Activated T-cell treated with anti-CD3 and anti-CD28 coated beads for 1 hour (primary cell): ENCODE measurements at places on chromosomes 5 and 9.

- DNase-seq: no peak
Measured at GRCh38 chr5:1808439-1808838, 7.2 kb downstream of the NDUFS6 start.

DNA sequence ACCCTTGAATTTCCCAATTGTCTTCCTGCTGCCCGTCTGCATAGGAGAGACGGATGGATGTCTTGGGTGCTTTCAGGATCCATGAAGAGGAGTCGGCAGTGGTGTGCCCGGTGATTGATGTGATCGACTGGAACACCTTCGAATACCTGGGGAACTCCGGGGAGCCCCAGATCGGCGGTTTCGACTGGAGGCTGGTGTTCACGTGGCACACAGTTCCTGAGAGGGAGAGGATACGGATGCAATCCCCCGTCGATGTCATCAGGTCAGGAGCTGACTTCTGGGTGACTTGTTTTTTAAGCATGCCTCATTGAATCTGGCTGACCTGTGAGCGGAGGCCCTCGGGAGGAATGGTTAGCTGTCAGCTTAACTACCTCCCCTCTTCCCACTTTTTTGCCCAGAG lies 24.2 kb downstream of the GALNT12 start:
- DNase-seq: no peak

DNA sequence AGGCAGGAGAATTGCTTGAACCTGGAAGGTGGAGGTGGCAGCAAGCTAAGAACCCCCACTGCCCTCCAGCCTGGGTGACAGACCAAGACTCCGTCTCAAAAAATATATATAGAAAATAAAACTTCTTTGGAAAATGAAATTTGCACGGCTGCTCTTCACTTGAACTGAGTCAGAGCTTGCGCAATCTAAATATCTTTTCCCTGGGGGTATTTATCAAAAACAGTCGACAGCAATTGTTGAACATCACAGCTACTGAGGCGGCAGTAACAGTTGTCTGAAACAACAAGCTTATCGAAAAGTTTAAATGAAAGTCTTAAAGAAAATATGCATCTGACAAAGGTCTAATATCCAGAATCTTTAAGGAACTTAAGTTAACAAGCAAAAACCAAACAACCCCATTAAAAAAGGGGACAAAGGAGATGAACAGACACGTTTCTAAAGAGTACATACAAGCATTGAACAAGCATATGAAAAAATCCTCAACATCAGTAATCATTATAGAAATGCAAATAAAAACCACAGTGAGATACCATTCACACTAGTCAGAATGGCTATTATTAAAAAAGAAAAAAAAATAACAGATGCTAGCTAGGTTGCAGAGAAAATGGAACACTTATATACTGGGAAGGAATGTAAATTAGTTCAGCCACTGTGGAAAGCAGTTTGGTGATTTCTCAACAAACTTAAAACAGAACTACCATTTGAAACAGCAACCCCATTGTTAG lies 153.6 kb upstream of the CDH9 start:
- no peak for DNase-seq

- DNase-seq: no peak
Measured at GRCh38 chr5:132812781-132813598, at the start of gene SOWAHA. Gene SOWAHA (plus strand): TSS chr5:132813302. CDS start chr5:132813622, 320 bp downstream.

DNA sequence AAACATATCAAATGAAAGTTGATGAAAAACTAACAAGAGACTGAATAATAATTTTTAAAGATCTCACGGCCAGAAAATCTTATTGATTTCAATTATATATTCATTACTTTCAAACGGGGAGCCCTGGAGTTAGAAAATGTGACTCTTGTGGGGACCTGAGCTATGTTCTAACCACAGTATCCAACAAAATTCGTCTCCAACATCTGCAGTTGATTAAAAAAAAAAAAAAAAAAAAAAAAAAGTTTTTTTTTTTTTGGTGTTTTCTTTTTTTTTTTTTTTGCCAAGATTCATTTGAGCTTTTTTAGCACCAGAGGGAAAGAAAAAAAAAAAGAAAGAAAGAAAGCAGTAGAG lies 144.3 kb upstream of the PIK3R1 start:
- no peak for DNase-seq

- DNase-seq: no peak
Measured at GRCh38 chr5:115641948-115642347, 16.1 kb upstream of the TMED7 start.

DNA sequence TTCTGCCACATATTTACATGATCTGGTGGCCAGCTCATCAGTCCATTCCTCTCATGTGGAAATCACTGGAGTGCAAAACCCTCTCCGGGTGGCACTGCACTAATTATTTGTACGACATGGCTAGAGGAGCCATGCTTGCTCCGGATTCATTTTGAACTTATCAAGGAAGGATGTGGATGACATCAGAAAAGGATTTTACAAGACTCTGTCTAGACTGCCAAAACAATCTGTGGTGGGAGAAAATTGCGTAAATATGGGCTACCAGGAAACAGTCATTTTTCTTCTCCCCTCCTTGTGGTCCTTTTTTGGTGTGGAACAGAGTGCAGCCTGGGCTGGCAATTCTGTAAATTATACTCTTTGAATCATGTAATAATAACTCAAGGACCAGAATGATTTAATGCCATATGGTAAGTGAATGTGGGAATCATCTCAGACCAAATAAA lies 123.4 kb upstream of the IFNE start:
- no peak for DNase-seq

- no peak for DNase-seq
Measured at GRCh38 chr5:124859027-124859426, 112.6 kb upstream of the ZNF608 start.

DNA sequence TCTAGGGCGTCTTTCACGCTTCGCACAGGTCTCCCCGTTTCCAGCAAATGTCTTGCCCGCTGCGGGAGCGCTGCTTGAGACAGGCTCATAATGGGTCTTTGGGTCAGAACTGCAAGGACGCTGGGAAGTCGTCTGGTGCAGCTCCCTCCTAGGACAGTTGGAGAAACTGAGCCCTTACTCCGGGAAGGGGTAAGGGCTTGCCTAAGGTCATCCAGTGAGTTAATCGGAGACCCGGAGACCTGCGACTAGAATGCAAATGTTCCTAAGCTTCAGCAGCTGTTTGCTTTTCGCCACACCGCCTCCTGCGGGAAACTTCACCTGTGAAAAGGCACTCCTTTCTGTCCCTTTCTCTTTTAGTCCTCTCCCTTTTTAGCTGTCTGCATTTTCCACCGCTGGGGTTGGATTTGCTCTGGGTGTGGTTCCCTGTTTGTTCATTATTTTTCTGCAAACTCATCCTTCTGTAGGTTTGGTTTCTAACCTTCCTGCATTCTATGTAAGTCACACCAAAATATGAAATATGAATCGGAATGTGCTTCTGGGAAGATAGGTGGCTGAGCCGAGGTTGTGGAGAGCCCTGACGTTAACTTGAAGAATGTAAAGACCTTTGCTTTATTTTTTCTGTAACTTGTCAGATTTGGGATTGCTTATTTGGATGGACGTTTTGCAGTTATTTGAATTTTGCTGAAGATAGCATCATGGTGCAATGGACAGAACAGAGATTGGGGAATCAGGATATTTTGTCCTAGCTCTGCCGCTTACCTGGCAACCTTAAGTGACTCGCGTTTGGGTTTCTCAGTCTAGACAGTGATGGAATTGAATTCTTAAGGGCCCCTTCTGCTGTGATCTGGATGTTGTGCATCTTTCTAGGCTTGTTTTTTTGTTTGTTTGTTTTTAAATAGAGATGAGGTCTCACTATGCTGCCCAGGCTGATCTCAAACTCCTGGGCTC lies 909 bp downstream of the SLC36A1 start:
- peak; percentile 2 for DNase-seq

DNA sequence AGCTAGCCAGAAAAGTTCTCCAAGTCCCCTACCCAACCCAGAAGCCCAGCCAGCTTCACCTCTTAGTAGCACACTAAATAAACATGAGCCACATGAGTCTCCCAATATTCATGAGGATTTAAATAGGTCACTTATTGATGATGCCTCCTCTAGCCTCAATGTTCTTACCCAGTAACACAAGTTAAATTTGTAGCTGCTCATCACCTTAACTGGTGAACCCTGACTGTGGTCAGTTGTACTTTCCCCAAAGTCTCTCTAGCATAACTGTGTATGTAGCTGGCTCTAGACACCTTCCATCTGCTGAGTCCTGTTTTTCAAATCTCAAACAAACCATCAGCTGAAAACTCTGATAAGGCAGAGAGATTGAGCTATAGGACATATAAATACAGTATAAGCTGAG lies 100.3 kb upstream of the ELAVL2 start:
- DNase-seq: no peak

GRCh38 chr5:34576891-34577666 lies 79.0 kb upstream of the RAI14 start:
- no peak for DNase-seq

- DNase-seq: no peak
Measured at GRCh38 chr9:90616806-90617205, 25.8 kb downstream of the DIRAS2 start.

GRCh38 chr9:75996726-75997125 lies 106.3 kb downstream of the PCSK5 start:
- no peak for DNase-seq

GRCh38 chr5:174617285-174617684 lies 107.1 kb upstream of the MSX2 start:
- no peak for DNase-seq

GRCh38 chr9:91812191-91812590 lies 137.8 kb downstream of the ROR2 start:
- DNase-seq: no peak

- DNase-seq: no peak
Measured at GRCh38 chr9:136762915-136763648, 1.2 kb downstream of the LCN15 start.

- DNase-seq: no peak
Measured at GRCh38 chr5:22649074-22649473, 204.1 kb downstream of the CDH12 start.

- no peak for DNase-seq
Measured at GRCh38 chr5:65474130-65474711, 7.5 kb downstream of the ADAMTS6 start.

DNA sequence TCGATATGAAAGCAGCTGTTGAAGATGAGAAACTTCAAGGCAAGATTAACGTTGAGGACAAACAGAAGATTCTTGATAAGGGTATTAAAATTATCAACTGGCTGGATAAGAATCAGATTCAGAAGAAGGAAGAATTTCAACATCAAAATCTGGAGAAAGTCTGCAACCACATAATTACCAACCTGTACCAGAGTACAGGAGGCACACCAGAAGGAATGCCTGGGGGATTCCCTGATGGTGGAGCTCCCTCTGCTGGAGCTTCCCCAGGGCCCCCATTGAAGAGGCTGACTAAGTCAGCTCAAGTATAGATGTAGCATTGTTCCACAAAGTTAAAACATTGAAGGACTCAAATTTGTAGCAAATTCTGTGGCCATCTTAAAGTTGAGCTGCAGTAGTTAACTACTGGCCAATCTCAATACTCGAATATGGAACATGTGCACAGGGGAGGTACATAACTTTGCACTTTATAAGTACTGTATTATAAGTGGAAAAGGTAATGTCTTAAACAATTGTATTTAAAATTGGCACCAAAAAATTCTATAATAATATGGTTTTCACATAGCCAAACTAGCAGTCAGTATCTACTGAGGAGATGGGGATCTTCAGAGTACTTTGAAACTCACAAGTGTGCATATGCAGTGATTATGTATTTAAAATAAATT lies 237.5 kb downstream of the CHSY3 start:
- DNase-seq: no peak

- DNase-seq: no peak
Measured at GRCh38 chr5:179783128-179783527, 10.7 kb upstream of the LTC4S start.

- DNase-seq: no peak
Measured at GRCh38 chr9:28267351-28267750, 694.1 kb upstream of the C9orf72 start.

DNA sequence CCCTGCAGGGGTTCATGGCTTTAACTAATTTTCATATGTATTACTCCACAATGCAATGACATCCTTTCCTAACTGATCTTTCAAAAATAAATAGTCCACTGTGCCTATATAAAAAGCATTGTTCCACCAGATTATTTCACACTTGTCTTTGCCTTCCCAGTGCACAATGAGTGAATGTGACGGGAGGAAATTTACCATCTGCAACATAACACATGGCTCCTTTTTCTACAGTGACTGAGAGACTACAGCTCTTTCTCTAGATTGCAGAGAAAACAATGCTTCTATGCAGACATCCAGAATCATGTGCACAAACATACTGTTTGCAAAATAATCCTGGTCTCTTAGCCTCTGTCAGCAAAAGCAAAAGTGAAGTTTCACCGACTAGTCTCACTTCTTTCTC lies 483.7 kb upstream of the PIK3R1 start:
- DNase-seq: no peak

GRCh38 chr9:85310573-85310972 lies 431.2 kb downstream of the AGTPBP1 start:
- no peak for DNase-seq

DNA sequence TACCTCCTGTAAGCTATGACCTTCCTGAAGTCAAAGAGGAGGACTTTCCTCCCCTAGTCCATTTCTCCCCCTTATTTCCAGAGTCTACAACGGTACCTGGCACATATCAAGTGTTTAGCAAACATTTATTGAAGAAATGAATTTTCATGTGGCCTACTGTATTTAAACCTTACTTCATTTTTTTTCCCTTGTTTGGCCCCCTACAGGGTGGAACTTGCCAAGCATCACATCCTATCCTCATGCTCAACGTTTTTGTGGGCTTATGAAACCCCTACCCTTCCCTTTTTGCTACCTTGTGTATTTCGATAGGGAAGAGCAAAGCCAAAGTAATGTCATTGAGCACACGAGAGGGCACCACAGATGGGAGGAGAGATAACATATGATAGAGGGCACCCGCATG lies 1857.8 kb upstream of the WWC1 start:
- DNase-seq: no peak

DNA sequence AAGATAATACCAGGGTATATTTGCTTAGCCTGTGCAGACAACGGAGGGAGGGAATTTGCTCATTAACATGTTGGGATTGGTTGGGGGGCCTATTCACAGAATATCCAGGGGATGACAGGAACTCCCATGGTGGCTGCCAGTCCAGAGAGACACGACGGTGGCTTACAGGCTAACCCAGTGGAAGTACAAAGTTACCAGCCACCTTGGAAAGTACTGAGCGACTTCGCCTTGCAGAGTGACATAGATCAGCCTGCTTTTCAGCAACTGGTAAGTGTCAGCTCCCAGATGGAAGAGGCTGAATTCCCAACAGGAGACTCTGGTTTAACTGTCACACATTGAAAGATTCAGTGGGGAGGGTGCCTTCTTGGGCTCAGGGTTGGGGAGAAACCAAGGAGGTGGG lies 7.9 kb downstream of the ISL1 start:
- DNase-seq: no peak

DNA sequence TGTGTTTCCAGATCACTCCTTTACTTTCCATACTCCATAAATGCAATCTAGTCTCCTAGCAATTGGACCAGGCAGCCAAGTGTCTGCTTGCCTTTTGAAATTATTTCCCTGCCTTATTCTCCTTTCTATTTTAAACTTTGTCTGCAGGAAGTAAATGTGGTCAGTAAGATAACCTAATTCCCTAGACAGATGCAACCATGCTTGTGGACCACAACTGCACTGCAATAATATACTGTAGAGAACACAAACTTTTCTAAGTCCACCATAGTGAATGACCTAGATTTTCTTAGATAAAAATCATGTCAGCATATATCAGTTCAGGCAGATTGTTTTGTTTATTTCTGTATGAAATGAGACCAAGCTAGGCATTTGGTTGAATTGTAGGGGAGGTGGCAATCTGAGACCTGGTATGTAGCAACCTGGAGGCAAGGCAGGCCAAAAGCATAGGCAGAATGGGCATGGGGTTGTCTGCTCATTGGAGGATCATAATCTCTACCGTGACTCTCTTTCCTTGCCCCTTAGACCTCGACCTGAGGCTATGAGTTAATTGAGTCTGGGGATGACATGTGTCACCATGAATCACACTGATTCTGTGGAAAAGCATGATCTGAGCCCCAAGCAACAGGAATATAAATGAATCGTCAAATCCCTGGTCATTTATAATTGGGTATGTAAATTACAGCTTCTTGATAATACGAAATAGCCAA lies 20.7 kb downstream of the ACTL7B start:
- no peak for DNase-seq
